ENCODE measurements at places on chromosomes 3 and 15.

- no peak for DNase-seq
Measured at GRCh38 chr3:98553753-98554152, 22.0 kb downstream of the GPR15 start.

DNA sequence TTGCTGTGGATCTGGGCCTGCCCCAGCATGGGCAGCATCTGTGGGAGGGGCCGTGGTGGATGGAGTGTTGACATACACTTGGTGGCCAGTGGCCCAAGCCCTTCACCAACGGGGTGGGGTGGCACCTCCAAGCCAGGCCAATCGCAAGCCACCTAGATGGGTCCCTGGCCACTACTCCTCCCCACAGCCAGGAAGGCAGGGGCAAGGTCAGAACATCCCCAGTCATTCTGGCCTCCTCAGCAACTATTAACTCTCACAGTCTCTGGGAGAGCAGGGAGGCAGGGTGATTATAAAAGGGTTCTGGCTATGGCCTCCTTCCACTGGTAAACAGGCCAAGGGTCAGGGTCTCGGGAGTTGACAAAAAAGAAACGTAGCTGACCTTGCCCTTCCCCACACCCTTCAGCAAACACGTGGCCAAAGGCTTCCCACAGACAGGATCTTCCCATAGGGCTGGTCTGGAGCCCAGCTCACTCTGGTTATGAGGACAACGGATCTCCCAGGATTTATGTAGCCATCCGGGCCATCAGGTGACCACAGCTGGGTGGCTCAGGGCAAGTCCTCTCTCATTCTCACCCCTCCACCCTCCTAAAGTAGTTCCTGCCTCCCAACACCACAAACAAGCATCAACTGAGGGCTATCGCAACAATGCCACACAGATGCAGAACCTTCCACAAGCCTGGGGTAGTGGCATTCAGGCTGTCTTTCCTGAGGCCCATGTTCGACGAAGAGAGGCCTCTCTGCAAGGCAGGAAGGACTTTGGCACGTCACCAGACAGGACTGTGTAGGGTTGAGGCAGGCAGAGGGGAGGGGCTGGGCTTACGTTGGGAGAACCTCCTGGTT is 18.9 kb downstream of the TLE3 start:
- DNase-seq, result no peak

GRCh38 chr3:170062769-170063168 is 25.0 kb downstream of the GPR160 start:
- DNase-seq, result no peak

DNA sequence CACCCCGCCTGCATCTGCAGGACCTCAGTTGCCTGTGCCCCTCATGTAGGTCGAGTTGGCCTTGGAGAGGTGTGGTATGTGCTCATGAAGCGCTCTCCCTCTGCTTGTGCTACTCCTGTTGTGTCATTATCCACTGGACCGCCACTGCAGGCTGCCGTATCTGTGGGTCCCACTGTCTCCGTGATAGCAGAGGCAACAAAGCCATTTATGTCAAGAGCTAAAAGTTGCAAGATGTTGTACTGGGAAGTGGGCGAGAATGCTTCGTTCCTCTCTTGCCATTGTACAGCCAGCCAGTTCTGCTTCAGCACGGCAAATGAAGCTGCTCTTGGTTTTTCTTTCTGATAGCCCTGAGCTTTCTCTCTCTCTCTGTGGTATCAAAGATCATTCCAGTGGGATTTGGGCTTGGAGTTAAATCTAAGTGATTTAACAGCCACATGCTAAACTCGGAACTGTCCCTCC is 89.0 kb downstream of the TMEM212 start:
- DNase-seq, result no peak

DNA sequence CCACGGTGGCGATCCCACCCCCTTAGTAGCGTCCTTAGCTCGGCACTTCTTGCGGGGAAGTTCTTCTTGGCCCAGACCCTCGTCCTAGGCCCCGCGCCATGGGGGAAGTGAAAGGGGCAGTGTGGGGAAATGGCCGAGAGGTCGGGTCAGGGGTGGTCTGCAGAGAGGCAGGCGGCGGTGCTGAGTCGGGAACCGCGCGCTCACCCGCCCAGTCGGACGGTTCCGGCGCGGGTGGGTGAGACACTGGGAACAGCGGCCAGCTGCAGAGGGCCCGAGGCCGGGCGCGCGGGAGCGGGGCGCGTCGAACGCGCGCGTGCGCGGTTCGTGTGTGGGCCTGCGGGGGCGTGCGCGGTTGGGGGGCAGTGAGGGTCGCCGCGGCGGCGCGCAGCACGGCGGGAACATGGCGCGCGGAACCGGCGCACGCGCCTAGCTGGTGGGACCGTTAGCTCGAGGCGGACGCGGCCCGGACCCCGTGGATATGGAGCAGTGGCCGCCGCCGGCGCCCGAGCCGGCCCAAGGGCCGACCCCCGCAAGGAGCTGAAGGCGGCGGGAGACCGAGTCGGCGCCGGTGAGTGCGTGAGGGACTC is 246.9 kb downstream of the GOLGA6L6 start:
- no peak for DNase-seq

DNA sequence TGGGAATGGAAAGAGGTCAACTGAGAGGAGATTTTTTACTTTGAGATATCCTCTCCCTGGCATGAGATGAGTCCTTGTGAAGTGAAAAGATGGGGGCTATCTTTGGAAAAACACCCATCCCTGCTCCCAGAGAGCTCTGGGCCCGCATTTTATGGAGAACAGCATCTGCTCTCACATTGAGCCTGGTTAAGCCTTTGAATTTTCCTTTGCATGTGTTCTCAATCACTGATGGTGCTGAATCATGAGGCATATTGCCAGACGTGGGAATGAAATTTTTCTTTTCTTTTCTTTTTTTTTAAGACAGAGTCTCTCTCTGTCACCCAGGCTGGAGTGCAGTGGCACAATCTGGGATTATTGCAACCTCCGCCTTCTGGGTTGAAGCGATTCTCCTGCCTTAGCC is 24.4 kb downstream of the TMEM45A start:
- DNase-seq, result no peak

- no peak for DNase-seq
Measured at GRCh38 chr15:93866476-93866875, 364.9 kb upstream of the MCTP2 start.

GRCh38 chr15:95168951-95169431 is 937.6 kb downstream of the MCTP2 start:
- no peak for DNase-seq

- DNase-seq, result no peak
Measured at GRCh38 chr15:66424963-66425612, 38.4 kb downstream of the MAP2K1 start.

DNA sequence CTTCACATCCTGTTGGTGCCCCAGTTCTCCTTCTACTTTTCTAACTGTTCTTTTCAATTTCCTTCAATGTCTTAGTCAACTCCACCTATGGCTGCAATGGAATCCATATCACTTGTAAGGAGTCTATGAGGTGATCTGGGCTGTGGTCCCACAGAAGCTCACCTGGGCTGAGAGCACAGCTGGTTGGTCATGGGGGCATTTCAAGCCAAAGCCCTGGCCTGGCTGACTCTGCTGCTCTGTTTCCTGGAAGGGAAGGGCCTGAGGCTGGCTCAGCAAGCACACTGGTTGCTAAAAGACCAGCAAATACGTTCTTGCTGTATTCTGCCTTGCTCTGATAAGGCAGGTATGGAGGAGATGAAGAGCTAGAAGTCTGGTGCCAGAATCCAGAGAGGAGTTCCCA is 29.0 kb downstream of the AMOTL2 start:
- no peak for DNase-seq

DNA sequence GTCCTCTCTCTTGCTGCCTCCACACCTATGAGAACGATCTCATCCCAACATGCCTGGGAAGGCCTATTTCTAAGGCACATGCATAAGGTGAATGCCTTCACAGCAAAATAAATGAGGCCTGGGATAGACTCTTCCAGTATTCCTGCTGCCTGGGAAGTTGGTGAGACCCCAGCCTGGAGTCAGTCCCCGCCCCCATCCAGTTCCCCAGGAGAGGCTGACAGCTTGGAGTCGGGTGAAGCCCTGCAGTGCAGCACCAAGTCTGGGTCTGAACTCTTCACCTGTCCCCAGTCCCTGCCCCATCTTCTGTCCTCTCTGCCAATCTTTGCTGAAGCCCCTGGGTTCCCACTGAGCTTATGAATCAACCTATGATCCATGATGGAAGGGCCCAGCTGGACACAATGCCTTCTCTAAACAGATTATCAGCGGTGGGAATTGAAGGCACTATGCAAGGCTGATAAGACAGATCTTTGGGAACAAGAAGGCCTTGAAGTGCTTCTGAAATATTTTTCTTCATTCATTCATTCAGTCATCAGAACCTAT is 10.2 kb upstream of the APBA2 start:
- no peak for DNase-seq

DNA sequence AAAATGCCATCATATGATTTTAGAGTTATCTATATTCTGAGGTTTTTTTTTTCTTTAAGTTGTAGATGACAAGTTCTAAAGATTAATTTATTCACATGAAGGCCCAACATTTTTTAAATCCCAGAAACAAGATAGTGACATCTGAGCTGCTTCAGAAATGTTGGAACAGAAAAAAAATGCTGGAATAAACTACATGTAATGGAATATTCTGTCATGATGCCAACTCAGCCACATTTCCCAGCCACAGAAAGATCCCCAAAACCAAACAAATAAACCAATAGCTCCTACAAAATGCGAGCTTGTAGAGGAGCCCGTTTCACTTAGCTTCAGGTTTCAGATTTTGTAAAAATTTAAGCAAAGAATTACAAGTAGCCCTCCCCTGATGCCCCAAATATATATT is 111.0 kb upstream of the MYO5C start:
- DNase-seq, result no peak

GRCh38 chr15:97504031-97504792 is 456.3 kb upstream of the ARRDC4 start:
- DNase-seq, result peak; percentile 87

GRCh38 chr15:41937568-41937923 is 34.8 kb downstream of the EHD4 start:
- DNase-seq, result no peak

GRCh38 chr15:94610069-94610468 is 378.7 kb downstream of the MCTP2 start:
- no peak for DNase-seq

DNA sequence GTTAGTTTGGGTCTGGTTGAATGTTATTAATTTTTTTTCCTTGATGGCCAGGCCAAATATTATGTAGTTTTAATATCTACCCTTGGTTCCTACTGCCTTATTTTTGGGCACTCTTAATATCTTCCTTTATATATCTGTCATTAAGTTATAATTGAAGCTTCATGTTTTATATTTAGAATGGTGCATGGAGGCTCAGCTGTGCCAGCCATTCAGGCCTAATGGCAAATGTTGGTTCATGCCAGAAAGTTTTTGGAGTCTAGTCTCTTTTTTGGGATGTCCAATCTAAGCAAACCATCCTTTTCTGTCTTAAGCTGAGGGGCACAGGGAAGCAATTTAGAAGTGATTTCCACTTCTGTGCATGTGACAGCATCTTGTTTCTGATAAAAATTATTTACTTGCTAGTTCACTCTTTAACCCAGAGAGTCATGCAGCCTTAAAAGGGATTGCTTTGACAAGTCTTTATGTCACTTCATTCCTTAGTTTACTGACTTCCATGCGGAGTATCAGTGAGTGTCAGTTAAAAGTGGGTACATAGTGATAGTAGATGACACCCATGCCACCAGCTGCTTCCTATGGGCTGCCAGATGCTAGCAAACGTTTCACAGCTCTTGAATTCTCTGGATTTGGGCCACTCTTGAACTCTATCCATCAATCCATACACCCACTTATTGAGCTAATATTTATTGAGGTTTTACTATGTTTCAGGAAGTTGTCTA is 33.0 kb downstream of the MITF start:
- DNase-seq, result no peak

DNA sequence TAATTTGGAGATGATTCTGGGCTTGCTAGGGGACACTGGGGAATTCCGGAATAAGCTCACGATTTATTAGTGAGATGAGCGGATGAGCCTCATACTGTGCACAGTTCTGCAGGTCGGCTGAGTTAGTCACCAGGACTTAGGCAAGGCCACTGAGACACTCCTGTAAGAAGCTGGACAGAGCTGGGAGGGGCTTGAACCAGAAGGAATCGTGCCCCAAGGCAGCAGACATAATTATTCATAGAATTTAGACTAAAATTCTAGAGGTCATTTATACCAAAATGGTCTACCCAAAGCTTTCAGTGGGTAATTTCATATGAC is 121.4 kb downstream of the VGLL4 start:
- no peak for DNase-seq

- DNase-seq, result no peak
Measured at GRCh38 chr15:60814062-60814461, 335.1 kb upstream of the ICE2 start.

- DNase-seq, result no peak
Measured at GRCh38 chr3:18097989-18098388, 327.1 kb downstream of the SATB1 start.

DNA sequence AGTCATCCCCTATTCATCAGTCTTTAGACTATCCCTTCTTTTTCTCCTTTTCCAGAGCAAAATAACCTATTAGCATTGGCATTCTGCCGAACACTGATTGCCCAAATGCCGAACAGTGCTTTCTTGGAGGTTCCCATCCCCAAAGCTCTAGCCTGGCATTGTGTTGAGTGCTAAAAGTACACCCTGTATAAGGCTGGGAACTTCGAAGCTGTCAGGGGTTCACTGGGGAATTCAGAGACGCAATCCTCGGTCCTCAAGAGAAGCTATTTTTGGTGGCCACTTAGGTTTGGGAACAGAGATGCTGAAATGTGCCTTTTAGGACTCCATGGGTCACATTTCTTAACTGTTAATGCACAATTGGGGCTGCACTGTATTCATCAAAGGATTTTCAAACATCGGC is 8.4 kb downstream of the FRMD5 start:
- no peak for DNase-seq

DNA sequence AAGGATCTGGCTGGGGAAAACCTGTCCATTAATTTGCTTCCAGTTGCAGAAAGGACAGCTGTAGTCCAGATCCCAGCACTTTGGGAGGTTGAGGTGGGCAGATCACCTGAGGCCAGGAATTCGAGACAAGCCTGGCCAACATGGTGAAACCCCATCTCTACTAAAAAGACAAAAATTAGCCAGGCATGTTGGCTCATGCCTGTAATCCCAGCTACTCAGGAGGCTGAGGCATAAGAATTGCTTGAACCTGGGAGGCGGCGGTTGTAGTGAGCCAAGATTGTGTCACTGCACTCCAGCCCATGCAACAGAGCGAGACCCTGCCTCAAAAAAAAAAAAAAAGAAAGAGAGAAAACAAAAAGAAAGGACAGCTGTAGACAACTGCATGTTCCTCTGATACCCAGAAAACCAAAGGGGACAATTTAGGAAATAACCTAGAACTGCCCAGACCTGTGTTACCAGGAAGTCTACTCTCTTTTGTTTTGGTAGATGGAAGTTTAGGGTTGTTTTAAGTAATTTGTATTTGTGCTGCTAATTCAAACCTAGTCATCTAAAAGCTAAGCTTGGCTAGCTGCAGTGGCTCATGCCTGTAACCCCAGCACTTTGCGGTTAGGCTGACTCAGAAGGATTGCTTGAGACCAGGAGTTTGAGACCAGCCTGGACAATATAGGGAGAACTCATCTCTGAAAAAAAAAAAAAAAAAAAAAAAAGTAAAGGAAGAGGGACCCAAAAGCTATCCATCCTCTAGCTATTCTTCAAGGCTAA is 22.7 kb downstream of the EXD1 start:
- DNase-seq, result no peak

- no peak for DNase-seq
Measured at GRCh38 chr15:85689729-85690128, 105.0 kb downstream of the KLHL25 start.

GRCh38 chr3:134881305-134881704 is 86.2 kb downstream of the EPHB1 start:
- no peak for DNase-seq

GRCh38 chr3:72517336-72517735 is 330.9 kb downstream of the SHQ1 start:
- DNase-seq, result no peak

All from kidney capillary endothelial cell (primary cell).